ENCODE measurements at places on chromosomes 7 and 10.

GRCh38 chr10:13684252-13684791 lies 97.6 kb downstream of the PRPF18 start:
- no peak for DNase-seq

DNA sequence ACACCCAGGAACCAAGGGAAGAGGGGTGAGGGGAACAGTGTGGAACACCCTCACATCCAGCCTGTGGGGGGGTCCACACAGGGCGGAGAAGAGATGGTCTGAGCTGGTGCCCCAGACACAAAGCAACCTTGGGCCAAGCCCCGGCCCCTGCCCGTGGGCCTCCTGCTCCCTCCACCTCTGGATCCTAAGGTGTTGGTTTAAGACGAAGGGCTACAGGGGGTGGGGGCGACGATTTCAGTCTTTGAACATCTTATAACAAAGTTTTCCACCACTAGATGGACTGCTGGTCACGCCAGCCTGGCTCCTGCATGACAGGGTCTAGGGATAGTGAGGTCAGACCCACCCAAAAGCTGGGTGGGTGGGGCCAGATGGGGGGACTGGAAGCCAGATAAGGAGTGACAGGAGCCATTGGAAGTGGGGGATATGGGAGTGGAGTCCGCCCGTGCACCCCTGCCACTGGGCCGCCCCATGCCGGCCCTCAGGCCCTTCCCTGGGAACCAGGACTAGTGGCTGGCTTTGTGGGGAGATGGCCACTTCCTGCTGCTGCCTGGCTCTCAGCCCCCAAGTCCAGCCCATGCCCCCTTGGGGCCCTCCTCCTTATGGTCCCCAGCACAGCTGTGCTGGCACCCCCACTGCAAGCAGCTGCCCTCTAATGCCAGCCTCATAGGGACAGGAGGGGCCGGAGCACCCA lies 98.4 kb downstream of the RGS10 start:
- no peak for DNase-seq

DNA sequence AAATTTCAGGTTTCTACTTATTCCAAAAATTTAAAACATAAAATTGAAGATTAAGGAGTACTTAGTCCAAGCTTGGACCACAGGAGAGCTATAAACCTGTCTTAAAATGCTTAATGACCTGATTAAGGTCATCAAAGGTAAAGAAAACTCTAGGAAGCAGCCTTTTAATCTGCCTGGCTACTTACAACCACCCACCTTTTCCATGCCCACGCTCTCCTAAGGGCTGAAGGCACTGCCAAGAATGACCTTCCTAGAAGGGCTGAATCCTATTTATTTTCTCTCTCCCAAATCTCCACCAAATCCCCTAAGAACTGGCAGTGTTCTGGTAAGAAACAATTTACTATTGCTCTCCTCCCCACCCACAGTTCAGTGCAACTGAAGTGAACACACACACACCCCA lies 6.8 kb downstream of the MPP7 start:
- no peak for DNase-seq

GRCh38 chr7:112185005-112185834 lies 21.0 kb downstream of the DOCK4 start:
- peak; percentile 26 for DNase-seq

GRCh38 chr7:10101351-10101750 lies 872.3 kb upstream of the PHF14 start:
- DNase-seq = no peak

GRCh38 chr7:39428221-39428620 lies 138.0 kb upstream of the YAE1 start:
- peak; percentile 88 for DNase-seq

DNA sequence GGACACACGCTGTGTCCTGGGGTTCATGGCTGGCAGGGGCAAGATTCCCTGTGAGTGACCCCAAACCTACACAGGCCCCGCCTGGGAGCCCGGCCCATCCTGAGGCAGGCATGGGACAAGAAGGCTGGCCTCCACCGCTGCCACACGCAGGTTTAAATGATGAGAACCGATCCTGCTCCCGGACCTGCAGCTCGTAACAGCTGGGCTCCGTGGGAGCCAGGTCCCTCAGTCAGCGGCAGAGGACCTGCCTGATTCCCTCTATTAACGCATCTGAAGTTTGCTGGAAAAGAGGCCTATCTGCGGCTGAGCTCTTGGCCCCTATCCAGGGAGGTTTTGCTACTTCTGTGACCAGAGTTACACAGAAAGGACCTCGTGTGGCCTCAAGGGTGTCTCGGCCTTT lies 112.3 kb downstream of the VIPR2 start:
- DNase-seq = no peak

GRCh38 chr10:95601116-95601719 lies 40.0 kb upstream of the SORBS1 start:
- peak; percentile 79 for DNase-seq

GRCh38 chr10:67839951-67840350 lies 2.0 kb upstream of the DNAJC12 start:
- DNase-seq = peak; percentile 68

DNA sequence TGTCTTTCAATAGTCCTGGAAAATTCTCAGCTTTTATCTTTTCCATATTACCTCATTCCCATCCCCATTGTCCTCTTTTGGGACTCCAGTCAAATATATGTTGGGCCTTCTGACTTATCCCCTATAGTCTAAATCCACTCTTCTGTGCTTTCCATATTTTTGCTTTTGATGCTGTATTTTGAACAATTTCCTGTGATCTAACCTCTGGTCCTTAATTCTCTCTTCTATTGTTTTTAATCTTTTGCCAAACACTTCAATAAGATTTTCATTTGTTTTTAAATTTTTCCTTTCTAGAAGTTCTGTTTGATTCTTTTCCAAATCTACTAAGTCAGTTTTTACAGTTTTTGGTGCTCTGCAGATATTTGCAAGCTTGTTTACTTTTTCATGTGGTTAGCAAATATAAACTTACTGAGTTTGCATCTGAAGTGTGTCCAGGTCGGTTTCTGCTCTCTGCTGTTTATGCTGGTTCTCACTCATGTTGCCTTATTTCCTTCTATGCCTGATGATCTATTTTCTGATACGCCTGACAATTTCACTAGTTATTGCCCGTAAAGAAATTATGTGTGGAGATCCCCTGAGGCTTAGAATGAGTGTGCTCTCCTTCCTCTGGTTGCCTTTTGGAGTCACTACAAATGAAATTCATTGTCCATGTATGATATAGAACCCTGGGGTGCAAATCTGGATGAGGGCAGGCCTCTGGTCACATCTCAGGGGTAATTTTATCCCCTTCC lies 110.4 kb downstream of the RBM20 start:
- DNase-seq = no peak

DNA sequence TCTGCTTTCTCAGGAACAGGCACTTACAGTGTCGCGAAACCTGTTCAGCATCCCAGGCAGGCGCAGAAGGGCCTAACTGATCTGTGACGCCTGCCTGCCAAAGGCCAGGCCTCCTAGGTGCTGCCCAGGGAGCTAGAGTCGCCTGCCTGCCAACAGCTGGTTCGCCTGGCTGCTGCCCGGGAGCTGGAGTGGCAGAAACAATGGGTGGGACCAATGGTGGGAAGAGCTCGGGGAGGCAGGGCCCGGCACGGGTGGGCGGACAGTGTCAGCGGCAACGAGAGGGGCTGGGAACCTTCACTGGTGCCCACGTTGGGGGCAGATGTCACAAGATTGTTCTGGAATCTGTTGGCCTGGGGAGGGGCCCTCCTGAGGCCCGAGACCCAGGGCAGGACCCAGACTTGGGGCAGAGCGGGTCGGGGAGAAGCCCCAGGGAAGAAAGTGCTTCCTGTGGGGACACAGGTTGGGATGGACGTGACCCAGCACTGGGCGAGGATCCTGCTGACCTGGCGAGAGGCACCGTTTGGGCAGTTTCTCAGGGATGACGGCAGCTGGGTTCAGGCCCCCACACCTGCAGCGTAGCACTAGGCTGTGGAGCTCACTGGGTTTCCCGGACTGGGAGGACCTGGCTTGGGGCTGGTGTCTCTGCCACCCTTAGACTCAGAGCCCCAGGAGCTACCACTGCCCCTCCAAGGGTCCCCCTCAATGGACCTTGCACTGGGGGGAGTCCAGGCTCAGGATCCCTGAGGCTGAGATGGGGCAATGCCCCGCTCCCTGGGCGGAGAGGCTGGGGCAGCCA lies 181.8 kb downstream of the ELFN1 start:
- DNase-seq = no peak

GRCh38 chr10:111267673-111268072 lies 190.8 kb downstream of the ADRA2A start:
- no peak for DNase-seq

DNA sequence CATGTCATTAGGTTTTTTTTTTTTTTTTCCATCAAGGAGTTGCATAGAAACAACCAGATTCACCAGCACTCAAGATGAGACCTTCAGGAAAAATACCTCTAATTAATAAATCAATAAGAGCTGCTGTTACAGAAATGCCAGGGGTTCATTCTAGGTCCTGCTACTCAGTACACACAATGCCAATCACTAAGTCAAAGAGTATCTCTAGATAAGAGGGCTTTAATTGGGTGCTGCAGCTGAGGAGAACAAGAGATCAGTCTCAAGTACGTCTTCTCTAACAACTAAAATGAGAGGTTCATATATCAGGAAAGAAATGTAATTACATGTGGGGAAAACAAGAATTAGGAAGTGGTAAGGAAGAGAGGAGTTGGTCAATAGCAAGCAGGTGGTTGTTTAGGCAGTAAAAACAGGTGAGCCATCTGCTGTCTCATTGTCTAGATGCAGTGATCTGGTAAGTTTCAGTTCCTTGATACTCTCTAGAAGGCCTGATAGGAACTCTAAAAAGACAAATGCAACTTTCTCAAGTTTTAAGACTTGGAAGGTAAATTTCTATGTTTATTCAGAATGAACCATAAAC lies 272.9 kb upstream of the ZWINT start:
- no peak for DNase-seq

- DNase-seq = no peak
Observed at GRCh38 chr7:98970016-98970615, 91.8 kb downstream of the TRRAP start.

DNA sequence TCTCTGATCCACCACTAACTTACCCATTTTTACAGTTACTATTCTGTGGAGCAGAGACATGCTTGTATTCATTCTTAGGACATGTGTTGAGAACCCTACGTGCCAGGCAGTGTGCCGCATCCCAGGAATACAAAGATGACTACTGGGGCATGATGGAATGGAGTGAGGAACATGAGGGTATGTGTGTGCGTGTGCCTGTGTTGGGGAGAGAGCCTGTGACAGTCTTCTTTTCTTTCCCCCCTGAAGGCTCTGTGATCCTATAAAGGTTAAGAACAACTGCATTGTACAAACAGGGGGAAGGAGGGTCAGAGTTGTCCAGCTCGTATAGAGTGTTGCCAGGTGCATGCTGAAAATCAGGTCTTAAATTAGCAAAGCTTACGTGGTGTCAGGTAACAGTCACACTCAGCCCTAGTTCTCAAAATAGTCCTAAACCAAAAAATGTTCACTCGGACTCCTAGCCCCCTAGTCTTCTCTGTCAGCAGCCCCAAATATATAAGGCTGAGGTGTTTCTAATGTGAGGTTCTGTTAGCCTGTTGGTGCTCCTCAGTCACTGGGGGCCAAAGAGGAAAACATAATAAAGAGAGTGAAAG lies 161.9 kb downstream of the CELF2 start:
- no peak for DNase-seq

- DNase-seq = peak; percentile 57
Observed at GRCh38 chr10:50585921-50586739, 37.6 kb downstream of the SGMS1 start.

DNA sequence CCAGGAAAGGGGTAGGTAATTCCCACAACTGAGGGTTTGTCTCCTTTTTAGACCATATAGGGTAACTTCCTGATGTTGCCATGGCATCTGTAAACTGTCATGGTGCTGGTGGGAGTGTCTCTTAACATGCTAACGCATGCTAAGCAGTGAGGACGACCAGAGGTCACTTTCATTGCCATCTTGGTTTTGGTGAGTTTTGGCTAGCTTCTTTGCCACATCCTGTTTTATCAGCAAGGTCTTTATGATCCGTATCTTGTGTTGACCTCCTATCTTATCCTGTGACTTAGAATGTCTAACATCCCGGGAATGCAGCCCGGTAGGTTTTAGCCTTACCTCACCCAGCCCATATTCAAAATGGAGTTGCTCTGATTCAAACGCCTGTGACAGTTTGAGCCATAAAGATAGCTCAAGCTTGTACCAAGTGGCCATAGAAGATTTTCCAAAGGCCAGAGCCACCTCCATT lies 176.0 kb upstream of the NAMPT start:
- peak; percentile 90 for DNase-seq

- DNase-seq = no peak
Observed at GRCh38 chr10:86785037-86785436, 28.6 kb downstream of the BMPR1A start.

DNA sequence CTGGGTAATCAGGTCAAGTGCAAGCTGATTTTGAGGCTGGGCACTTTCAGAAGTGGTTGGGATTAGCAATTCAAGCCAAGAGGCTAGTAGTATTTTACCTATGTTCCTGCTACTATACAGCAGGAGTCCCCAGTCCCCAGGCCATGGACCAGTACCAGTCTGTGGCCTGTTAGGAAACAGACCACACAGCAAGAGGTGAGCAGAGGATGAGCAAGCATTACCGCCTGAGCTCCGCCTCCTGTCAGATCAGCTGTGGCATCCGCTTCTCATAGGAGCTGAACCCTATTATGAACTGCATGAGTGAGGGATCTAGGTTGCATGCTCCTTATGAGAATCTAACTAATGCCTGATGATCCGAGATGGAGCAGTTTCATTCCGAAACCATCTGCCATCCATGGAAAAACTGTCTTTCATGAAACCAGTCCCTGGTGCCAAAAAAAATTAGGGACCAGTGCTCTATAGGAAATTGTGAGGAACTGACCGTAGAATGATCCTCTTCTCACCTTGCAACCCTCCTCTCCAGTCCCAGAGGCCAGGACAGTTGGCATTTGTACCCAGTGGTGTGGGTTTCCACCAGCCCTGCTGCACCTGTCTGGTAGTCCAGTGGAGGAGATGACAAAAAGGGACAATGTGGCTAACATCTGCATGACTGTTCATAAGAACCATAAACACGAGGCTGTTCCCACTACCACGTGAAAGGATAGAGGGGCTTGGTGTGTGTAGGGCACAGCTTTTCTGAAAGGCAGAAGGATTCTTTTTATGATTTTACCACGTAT lies 172.5 kb downstream of the KIAA1217 start:
- DNase-seq = no peak

DNA sequence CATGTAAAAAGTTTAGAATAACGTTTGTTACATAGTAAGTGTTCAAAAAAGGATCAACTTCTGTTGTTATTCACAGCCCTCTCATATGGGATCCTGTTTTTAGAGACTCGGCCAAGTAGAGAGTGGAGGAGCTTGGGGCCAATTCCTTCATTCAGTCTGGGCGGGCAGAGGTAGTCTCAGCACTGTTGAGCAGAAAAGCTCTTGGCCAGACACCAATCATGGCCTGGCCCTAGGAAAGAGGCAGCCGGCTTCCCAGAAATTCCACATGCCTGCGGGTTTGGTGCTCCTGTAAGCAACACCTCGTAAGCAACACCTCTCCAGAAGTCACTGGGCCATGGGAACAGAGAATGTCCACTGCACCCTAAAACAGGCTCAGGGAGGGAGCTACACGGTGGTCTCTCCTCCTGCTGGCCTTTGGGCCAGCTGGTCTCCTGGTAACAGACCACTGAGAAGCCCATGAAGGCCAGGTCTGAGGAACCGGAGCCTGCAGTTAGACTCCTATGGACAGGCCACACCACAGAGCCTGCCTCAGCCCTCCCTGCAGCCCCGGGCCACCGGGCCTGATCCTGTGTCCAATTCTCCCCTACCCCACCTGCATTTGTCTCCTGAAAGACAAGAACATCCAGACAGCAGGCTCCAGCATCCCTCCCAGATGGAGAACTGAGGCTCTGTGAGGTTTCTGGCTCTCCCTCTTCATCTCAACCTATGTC lies 149.1 kb downstream of the GRID1 start:
- DNase-seq = no peak

GRCh38 chr10:83078160-83078559 lies 1061.1 kb upstream of the GHITM start:
- peak; percentile 21 for DNase-seq

- DNase-seq = no peak
Observed at GRCh38 chr7:30460246-30460633, 18.3 kb downstream of the NOD1 start.

Data from M059J (cell line).